Left cardiac atrium (tissue), 4 donors: ENCODE measurements at places on chromosomes 7 and 10.

DNA sequence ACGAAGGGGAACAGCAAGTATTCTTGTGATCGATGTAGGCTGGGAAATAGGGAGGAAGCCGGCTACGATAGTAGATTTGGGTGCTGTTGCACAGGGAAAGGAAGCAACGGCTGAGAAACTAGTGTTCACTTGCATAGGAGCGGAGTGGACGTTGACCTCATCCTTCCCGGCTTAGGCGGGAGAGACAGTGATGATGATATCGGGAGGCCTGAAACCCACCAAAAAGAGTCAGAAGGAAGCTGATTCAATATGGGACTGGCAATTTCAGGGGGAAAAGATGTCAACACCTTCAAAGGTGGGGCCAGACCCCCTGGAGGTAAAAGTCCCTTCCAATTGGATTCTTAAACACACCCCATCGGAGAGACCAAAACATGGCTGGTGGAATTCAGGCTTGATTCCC, 61.3 kb downstream of the CARD11 start:
- no peak for DNase-seq

DNA sequence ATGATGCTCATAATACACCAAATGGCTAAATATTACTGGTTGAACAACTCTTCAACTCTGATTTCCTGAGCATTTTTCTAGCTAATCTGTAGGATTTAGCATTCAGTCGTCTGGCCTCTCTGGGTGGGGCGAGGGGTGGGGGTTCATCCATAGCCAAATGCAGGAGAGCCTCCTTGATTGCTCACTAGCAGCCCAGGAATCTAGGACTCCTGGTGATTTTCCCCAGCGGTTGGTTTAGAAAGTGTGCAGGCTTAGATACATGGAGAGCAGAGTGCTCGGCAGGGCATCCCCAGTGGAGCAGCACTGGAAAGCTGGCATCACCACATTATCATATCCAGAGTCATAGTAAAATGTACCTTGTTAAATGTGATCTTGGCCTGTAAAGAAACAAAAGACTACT, 136.1 kb downstream of the DYNC1I1 start:
- no peak for DNase-seq

- no peak for DNase-seq
Observed at GRCh38 chr10:59995862-59996261, 89.5 kb upstream of the CCDC6 start.

GRCh38 chr10:62738916-62739315, 65.6 kb upstream of the ADO start:
- DNase-seq = no peak

- no peak for DNase-seq
Observed at GRCh38 chr7:25735674-25736242, 416.2 kb upstream of the NFE2L3 start.

GRCh38 chr7:43764807-43765491, 6.5 kb downstream of the BLVRA start:
- no peak for DNase-seq

GRCh38 chr10:28320799-28321198, 17.9 kb upstream of the MPP7 start:
- DNase-seq = no peak

DNA sequence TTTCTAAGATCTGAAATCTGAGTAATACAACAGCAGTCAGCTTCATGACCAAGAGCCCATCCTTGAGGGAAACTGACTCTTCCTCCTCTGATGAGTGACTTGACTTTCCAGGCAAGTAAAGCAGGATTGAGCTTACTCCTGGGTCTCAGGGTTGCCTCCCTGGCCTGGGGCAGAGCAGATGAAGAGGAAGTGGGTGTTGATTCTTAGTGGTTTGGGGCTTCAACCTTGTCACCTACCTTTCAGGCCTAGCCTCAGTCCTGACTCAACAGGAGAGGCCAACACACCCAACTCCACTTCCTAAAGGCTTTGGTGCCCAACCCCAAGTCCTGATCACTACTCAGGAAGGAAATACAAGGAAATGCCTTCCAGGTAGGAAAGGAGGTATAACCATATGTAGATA, 54.1 kb downstream of the KCNMA1 start:
- DNase-seq = no peak

- no peak for DNase-seq
Observed at GRCh38 chr7:8443576-8444467, 10.4 kb downstream of the NXPH1 start.

GRCh38 chr7:16915405-16915804, 33.6 kb upstream of the AGR3 start:
- DNase-seq = no peak

- peak; percentile 31 for DNase-seq
Observed at GRCh38 chr10:31758495-31758894, 170.1 kb downstream of the ARHGAP12 start.

DNA sequence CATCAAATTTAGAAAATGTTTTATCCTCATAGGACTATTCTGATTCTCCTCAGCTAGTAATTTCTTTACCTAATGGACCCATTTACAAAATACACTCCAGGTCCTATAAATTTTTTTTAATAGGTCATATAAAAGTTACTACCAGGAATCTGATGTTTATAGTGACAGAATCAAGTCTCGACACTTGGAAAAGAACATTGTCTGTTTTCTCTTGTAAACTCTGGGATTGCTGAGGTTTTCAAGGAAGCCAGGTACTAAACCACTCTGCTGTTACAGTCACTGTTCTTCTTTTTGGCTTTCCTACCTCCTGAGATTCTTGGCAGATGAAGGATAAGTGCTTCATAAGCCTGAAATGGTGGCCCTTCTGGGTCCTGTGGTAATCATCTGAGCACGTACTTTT, 493.1 kb downstream of the AUTS2 start:
- DNase-seq = no peak

GRCh38 chr10:69061305-69062161, 26.4 kb upstream of the SRGN start:
- peak; percentile 64 for DNase-seq

DNA sequence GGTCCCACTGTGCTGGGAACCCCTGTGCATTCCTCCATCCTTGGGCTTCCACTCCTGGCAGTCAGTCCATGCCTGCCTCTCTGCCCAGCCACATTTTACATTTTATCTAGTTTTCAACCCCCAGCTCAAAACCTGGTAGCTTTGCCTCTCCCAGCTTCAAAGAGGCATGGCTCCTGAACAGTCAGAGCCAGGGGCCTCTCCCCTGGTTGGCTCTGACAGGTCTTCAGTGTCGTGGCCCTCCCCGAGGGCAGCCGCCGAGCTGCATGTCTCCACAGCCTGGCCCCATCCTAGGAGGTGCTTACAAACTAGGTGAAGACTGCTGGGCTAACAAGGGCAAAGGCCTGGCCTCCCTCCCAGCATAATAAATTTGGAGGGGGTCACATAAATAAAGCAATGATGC, 14.8 kb downstream of the COBL start:
- no peak for DNase-seq

DNA sequence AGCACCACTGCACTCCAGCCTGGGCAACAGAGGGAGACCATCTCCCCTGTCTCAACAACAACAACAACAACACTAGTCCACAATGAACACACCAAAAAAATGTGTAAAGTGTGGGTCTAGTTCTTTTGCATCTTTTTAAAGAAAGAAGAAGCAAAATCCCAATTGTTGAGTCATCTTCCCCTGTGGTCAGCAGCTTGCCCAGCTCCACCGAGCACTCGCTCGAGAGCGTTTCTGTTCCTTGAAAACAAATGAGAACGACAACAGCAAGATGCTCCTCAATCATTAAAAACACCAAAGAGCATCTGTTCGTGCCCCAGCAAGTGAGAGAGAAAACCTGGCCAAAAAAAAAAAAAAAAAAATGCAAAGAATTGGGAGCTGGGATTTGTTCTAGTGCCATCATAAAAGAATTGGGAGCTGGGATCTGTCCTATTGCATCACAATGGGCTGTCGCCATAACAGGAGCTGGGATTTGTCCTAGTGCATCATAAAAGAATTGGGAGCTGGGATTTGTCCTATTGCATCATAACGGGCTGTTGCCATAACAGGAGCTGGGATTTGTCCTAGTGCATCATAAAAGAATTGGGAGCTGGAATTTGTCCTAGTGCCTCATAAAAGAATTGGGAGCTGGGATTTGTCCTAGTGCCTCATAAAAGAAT, 118.1 kb downstream of the PTPRN2 start:
- DNase-seq = no peak

GRCh38 chr7:124856299-124856888, 73.2 kb downstream of the POT1 start:
- no peak for DNase-seq
